ENCODE measurements at places on chromosomes 11 and 22. TPM values are rescaled to one million over a fixed set of nuclear protein-coding genes. Genes with fewer than 3 reads are reported as not detected.

- DNase-seq = no peak
Observed at GRCh38 chr11:128625746-128626145, 38.4 kb upstream of the ETS1 start.

- DNase-seq = peak; percentile 57
Observed at GRCh38 chr11:95138448-95138847, 48.8 kb downstream of the ENDOD1 start.

DNA sequence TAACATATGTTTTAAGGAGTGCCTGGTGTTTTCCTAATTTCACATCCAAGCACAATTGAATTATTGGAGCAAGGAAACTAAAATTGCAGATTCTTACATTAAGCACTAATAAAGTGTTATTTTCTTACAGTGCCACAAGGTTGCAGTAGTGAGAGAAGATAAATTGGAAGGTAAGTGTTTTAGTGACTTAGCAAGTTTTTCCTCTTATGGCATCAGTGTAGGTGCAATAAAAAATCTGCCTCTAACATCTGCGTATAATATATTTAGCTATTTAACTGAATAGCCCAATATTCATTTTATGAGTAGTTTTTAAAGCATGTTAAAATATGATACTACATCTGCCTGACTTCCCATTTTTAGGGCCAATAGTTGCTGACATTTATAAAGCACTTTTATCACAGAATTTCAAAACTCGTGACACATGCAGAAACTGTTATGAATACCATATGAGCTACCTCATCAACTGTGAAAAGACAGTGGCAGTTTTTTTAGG lies 19.0 kb downstream of the POLD3 start:
- DNase-seq = peak; percentile 63

GRCh38 chr11:11937957-11938356 lies 70.5 kb downstream of the DKK3 start:
- DNase-seq = peak; percentile 31

The NCR3LG1 gene
- 2.5 TPM for total RNA-seq

The GLYAT gene
- not detected for total RNA-seq

Data from HFFc6 (cell line).